ENCODE measurements at places on chromosomes 13 and 19.

DNA sequence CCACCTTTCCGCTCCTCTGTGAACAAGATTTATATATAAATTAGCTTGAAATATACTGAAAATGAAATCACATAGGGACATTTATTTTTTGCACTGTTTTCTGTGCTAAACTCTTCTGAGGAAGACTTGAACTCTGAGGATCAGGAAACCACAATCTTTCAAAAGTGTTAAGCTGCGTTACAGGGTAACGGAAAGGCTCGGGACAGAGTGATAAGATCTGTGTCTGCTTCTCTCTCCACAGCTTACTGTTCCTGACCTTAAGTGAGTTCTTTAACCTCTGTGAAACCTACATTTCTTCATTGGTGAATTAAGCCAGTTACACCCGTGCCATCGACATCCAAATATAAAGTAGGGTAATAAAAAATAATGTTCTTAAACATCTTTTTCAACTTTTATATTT, 38.9 kb downstream of the DACH1 start:
- no peak for DNase-seq

DNA sequence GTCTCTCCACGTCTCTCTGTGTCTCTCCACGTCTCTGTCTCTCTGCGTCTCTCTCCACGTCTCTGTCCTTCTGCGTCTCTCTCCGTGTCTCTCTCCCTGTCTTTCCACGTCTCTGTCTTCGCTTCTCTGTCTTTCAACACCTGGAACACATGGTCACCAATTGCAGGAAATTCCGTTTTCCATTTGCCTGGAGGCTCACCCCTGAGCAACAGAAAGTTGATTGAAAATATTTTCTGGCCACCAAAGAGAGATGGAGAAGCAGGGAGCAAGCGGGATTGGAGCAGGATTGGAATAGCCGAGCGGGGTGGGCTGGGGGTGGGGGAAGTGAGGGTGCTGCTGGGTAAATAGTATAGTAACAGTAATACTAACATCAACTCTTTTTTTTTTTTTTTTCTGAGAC, 1.7 kb downstream of the KANK2 start:
- DNase-seq: no peak

DNA sequence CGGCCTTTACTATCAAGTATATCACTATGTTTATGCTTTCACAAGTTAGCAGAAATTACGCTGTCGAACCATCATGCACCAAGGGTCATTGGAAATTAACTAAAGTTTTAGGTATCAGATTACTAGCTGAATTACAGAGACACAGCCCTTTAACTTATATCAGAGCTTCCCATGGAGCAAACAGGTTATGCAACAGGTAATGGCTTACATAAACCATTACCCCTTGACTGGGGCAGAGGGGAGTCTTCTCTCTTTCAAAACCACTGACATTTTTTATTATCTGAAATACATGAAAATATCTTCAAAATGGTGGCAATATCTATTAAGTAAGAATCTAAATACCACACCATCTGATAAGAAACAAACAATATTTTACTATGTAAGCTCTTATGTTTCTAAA, 1692.9 kb upstream of the SLC10A2 start:
- no peak for DNase-seq

- DNase-seq: no peak
These were observed at the start of gene SIGLEC9 for GRCh38 chr19:51124729-51125128. Gene SIGLEC9 (plus strand): TSS chr19:51124906. CDS start chr19:51124975, 69 bp downstream.

DNA sequence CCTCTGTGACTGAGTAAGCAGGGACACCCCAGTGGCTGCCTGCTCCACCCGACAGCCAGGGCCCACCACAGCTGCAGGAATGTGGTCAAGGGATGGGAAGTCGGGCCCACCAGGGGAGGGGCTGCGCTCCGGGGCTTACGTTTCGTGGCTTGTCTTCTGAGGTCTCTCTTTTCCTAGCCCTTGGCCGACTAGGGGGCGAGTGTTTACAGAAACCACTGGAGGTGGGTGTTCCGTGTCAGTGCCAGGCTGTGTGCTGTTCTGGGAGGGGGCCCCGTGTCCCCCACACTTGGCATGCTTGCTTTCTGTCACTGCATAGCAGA, 4.5 kb downstream of the ADAT3 start:
- DNase-seq: no peak

DNA sequence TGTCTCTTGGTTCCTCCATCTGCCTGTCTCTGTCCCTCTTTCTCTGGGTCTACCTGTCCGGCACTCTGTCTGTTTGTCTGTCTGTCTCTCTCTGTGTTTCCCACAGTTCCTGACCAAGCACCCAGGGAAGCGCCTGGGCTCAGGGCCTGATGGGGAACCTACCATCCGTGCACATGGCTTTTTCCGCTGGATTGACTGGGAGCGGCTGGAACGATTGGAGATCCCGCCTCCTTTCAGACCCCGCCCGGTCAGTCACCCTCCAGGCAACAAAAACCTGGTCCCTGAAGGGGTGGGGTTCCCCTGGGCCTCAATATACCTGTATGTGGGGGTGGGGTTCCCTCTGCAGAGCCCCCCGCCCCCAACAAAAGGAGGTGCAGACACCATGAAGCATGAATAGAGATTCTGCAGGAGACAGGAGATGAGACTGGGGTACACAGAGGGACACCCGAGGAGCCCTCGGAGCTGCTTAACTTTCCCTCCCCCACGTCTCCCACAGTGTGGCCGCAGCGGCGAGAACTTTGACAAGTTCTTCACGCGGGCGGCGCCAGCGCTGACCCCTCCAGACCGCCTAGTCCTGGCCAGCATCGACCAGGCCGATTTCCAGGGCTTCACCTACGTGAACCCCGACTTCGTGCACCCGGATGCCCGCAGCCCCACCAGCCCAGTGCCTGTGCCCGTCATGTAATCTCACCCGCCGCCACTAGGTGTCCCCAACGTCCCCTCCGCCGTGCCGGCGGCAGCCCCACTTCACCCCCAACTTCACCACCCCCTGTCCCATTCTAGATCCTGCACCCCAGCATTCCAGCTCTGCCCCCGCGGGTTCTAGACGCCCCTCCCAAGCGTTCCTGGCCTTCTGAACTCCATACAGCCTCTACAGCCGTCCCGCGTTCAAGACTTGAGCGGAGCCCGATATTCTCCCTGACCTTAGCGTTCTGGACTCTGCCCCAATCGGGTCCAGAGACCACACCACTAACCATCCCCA, 2.6 kb upstream of the CACNG7 start:
- DNase-seq: no peak

GRCh38 chr19:46714444-46715106, 2.3 kb downstream of the PRKD2 start:
- no peak for DNase-seq

DNA sequence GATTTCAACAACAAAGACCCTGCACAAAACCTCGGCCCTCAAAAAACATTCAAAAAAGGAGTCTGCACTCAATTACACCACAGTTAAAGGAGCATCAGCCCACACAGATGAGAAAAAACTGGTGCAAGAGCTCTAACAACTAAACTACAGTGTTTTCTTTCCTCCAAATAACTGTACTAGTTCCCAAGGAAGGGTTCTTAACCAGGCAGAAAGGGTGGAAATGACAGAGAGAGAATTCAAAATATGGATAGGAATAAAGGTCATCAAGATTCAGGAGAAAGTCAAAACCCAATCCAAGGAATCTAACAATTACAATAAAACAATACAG, 176.4 kb upstream of the TRPC4 start:
- no peak for DNase-seq

- no peak for DNase-seq
These were observed 11.6 kb upstream of the DNMT1 start for GRCh38 chr19:10206226-10206885.

DNA sequence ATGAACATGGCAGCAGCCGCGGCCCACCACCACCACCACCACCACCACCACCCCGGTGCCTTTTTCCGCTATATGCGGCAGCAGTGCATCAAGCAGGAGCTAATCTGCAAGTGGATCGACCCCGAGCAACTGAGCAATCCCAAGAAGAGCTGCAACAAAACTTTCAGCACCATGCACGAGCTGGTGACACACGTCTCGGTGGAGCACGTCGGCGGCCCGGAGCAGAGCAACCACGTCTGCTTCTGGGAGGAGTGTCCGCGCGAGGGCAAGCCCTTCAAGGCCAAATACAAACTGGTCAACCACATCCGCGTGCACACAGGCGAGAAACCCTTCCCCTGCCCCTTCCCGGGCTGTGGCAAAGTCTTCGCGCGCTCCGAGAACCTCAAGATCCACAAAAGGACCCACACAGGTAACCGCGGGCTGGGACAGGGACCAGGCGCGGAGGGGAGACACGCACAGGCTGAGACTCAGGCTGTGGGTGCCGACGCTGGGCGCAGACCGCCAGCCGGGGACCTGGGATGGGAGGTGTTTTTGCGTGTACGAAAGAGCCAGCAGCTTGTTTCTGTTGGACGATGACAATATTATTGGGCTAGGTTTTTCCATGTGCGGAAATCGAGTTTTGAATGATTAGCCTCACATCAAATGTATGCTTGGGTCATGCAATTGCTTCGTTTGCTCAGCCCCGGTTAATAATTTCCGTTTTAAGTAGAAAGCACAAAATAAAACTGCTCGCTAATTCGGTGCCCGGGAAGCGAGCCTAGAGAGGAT, 1.3 kb downstream of the ZIC2 start:
- DNase-seq: peak; percentile 69

DNA sequence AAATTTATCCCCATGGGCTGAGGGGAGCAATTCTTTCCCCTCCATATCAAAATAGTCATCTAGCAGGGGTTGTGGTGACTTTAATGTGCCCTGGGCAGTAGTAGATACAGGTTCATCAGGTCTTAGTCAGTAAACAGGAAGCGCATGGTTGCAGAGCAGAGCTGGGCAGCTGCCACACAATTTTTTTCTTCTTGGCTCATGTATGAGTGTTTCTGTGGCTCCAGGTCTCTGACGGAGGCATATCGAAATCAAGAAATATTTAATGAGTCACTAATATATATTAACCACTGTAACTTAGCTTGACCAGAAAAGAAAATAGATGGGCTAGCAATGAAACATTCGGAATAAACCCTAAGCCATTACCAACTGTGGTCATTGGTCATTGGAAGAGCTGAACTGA, 68.4 kb upstream of the UBL3 start:
- DNase-seq: no peak

DNA sequence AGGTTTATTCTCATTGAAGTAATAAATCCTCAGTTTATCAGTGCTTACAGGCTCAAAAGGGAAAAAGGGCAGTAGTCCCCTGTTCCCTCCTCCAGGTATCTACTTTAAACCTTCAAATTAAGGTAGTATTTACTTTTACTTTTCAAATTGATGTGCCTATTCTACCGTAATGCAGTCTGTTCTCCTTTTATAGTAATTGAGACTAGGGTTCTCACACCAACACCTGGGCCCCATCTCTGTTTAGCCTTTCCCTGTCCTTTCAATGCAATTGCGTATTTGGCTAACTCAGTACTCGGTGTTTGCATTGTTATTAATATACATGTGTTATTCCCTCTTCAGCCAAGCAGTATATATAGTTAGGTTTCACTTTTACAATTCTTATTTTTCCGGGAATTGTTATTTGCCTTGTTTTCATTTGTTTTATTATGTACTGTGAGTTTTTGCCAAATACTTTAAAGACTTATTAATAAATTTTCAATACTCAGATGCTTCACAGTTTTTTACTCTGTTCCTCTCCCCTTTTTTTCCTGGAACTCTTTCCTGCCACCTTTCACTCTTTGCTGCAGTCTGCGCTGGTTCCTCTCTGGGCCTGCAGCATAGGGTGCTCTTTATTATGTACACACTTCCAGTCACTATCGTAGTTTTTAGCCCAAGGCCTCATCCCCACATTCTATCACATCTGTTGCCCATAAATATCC, 30.3 kb downstream of the USPL1 start:
- DNase-seq: no peak

- DNase-seq: no peak
These were observed 88.0 kb downstream of the ATP11A start for GRCh38 chr13:112777637-112778406.

GRCh38 chr13:66859934-66860877, 369.9 kb downstream of the PCDH9 start:
- no peak for DNase-seq

- no peak for DNase-seq
These were observed 33.3 kb downstream of the SUGP2 start for GRCh38 chr19:18999896-19000620.

DNA sequence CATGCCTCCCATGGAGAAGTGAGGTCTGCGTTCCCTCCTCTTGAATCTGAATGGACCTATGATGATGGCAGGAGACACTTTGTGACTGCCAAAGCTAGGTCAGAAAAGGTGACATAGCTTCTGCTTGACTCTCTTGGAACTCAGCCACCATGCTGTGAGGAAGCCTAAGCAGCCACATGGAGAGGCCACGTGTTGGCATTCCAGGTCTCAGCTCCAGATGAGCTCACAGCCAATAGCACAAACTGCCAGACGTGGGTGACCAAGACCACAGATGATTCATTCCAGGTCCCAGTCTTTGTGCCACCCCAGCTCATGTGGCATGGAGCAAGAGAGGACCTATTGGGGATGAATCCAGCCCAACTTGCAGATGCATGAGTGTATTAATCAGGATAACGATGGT, 8.7 kb upstream of the GGACT start:
- no peak for DNase-seq

DNA sequence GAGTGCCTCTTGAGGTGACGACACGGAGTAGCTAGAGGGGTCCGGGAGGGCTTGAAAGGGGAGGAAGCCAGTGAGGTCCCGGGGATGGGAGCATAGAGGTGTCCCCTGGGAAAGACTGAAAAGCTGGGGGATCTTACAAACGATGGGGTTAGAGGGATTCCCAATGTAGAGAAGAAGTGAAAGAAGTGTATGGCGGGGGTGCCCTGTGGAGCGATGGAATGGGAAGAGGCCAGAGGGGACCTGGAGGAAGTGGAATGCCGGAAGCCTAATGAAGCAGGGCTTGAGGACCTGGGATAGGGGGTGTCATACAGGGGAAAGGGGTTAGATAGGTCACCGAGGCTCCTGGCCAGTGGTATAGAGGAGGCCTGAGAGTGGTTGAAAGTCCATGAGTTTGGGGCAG, 580 bp downstream of the AP2A1 start:
- no peak for DNase-seq

DNA sequence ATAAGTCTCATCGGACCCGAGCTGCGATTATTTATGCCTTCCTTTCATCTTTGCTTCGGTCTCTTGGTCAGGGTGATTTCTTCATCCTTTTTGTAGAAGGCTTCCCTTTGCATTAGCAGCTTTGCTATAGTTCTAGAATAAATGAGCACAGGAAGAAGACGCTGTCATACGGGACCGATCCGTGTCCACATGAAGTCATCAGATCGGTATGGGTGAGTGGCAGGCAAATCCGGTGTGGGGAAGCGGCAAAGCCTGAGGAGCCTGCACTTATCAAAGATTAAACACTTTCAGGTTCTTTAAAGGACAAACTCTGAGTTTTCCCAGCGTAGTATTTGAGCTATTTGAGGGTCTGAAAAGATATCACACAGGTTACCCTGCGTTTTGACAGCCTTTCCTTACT, 119.3 kb downstream of the IRS2 start:
- DNase-seq: no peak

- no peak for DNase-seq
These were observed 55.7 kb upstream of the MEDAG start for GRCh38 chr13:30850204-30850866.

DNA sequence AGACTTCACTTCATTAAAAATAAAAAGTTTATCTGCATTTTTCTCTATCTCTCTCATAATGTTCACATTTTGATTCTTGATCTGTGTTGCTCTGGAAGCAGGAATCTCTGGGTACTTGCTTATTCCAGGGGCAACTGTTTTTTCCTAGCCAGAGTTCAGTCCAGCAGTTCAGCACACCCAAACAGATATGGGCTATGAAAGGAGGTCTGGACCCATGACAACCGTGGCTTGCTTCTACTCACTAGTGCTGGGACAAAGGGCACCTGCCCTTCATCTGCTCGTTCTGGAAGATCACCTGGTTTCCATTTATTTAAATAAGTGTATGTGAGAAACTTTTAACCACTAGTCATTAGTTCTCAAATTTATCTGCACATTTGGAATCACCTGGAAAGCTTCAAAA, 36.0 kb downstream of the POLR1D start:
- no peak for DNase-seq

- DNase-seq: no peak
These were observed 2.0 kb upstream of the GATAD2A start for GRCh38 chr19:19403373-19403901.
